ENCODE measurements at places on chromosomes 12 and 14.
A peak's percentile ranks its signal among the peaks of the same experiment; 100 is the strongest.

GRCh38 chr12:31407562-31407961 is 81.6 kb upstream of the SINHCAF start:
- no peak for DNase-seq

- no peak for DNase-seq
Observed at GRCh38 chr14:21791749-21792148, 118.1 kb upstream of the OR4E1 start.

- DNase-seq = peak; percentile 2
Observed at GRCh38 chr12:60834806-60835205, 1239.0 kb downstream of the SLC16A7 start.

GRCh38 chr12:27096420-27096819 is 14.0 kb upstream of the C12orf71 start:
- DNase-seq = no peak

GRCh38 chr12:127823801-127824200 is 443.2 kb upstream of the TMEM132C start:
- no peak for DNase-seq

- peak; percentile 2 for DNase-seq
Observed at GRCh38 chr12:104763168-104763805, 194.8 kb downstream of the SLC41A2 start.

DNA sequence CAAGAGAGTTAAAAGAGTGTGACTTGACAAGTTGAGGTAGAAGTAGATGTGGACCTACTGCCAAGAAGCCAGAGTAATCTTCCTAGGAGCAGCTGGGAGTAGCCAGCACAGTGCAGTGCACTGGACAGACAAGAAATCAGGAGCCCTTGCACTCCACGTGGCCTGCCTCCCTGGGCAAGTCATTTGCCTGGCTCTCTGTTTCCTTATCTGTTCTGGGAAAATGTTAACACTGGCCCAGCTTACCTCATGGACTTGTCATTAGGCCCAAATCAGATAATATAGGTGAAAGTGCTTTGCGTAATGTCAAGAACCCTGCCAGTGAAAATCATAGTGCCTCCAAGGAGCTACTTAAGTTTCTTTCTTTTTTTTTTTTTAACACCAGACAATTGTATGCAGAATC is 19.2 kb downstream of the SLC7A8 start:
- no peak for DNase-seq

GRCh38 chr14:59814988-59815387 is 55.6 kb downstream of the RTN1 start:
- no peak for DNase-seq

DNA sequence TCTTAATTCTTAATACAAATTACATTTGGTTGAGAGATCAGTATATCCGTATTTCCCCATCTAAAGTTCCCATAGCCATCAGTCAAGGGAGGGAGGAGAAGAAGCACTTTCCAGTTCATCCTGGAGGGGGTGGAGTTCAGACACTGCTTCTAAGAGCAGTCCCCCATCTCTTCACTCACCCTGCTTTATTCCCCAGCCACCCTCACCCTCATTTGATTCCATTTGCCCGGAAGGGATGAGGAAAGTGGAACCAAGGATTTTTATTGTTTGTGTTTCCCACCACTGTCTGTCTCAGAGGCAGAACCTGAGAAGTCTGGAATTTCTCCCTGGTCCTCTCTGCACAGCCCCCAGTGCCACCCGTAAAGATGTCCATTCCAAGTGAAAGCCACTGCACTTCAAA is 134.2 kb upstream of the HIF1A start:
- DNase-seq = no peak

GRCh38 chr14:64856529-64857445 is 22.9 kb downstream of the SPTB start:
- peak; percentile 22 for DNase-seq

GRCh38 chr12:93624595-93625294 is 52.3 kb downstream of the SOCS2 start:
- no peak for DNase-seq

GRCh38 chr14:59619061-59619460 is 42.4 kb upstream of the CCDC175 start:
- no peak for DNase-seq

GRCh38 chr12:6960593-6961277 is 9.6 kb downstream of the PTPN6 start:
- peak; percentile 76 for DNase-seq

DNA sequence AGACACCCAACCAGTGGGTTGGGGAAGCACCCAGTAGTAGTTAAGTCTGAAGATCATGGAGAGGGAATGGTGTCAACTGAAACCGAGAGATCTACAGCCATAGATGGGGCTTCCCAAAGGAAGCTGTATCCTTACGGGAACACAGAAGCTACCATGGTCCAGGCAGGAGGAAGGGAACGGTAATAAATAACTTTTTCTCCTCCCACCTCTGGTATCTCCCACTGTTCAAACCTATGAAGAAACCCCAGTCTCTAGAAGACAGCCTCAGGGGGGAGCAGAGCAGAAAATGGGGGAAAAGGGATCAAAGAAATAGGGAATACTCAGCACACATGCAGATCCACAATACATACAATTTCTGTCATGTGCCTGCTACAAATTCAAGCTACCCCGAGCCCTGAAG is 33.4 kb downstream of the ZNF605 start:
- no peak for DNase-seq

- no peak for DNase-seq
Observed at GRCh38 chr12:5466521-5466960, 34.6 kb downstream of the NTF3 start.

- no peak for DNase-seq
Observed at GRCh38 chr14:94042433-94043091, 16.4 kb downstream of the OTUB2 start.

GRCh38 chr14:64970776-64971477 is 1.2 kb downstream of the RAB15 start:
- peak; percentile 60 for DNase-seq

DNA sequence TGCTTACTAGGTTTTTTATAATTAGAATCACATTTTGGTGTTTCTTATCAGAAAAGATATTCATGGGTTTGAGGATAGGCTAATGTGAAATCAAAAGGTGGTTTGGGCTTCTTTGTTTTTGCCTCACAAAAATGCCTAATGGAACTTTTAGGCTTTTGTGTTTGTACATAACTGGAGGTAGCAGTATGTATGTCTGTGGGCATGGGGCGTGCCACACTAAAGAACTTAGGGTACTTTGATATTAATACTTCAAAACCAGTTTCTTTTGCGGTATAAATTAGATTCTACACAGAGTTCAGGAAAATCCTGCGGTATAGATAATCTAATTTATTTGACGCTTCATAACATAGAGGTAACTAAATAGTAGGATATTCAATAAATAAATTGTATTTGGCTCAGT is 1.9 kb downstream of the ETV6 start:
- DNase-seq = no peak

GRCh38 chr12:31331242-31331641 is 5.3 kb upstream of the SINHCAF start:
- no peak for DNase-seq

GRCh38 chr14:68361231-68361630 is 431.6 kb downstream of the ZFP36L1 start:
- no peak for DNase-seq

- peak; percentile 10 for DNase-seq
Observed at GRCh38 chr14:93708311-93708734, 80.0 kb downstream of the PRIMA1 start.

- peak; percentile 54 for DNase-seq
Observed at GRCh38 chr12:122836027-122836921, 1.0 kb downstream of the HIP1R start.

- no peak for DNase-seq
Observed at GRCh38 chr12:121767525-121768016, 25.9 kb downstream of the RHOF start.

GRCh38 chr14:41606282-41606531 is 469 bp upstream of the LRFN5 start:
- no peak for DNase-seq

- no peak for DNase-seq
Observed at GRCh38 chr12:123962513-123962912, 10.1 kb downstream of the CCDC92 start.

DNA sequence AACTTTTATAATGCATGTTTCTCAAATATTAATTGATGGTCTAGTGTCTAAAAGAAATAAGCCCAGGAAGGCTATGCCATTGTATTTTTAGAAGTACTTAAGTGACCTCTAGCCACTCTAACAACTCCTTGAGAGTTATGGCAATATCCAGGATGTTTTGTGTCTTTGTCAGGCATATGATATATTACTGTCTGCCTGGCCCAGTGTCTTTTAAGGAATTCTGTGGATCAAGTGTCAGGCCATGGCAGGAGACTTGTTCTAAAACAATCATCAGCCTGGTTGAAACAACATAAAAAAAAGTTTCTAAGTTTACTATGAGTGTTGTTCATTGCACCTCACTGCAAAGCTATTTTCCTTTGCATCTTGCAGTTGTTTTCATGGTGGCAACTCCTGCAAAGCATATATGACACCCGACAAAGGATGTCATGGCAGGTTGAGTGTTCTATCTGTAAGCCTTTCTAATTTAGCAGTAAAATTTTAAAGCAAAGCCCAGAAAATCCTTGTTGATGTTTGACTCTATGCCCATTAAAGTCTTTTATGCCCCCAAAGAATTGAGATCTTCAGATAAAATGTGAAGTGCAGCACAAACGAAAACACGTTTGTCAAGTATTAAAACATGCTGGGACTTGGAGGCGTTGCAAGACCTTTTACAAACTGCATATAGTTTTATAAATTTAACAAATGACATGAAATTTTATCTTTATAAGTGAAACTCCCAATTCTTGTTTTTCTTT is 89.5 kb upstream of the SLC38A2 start:
- DNase-seq = no peak

DNA sequence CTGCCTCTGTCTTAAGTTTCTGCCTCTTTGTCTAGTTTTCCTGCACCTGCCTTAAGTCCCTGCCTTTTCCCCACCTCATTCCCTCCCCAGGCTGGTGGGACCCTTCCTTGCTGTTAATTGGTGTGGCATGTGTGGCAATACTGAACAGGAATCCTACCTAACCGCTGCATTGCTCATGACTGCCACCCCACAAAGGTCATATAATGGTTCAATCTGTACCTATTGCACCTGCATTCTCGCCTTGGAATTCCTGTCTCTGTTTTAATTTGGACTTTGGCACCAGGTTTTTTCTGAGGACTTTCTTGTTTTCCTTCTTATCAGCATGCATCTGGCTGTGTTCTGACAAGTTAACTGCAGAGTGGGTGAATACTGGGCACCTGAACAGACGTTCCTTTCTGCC is 966.2 kb upstream of the TMEM132C start:
- DNase-seq = no peak

GRCh38 chr14:87351007-87351406 is 642.0 kb downstream of the GALC start:
- peak; percentile 2 for DNase-seq

- no peak for DNase-seq
Observed at GRCh38 chr12:104602896-104603295, 146.1 kb downstream of the CHST11 start.

DNA sequence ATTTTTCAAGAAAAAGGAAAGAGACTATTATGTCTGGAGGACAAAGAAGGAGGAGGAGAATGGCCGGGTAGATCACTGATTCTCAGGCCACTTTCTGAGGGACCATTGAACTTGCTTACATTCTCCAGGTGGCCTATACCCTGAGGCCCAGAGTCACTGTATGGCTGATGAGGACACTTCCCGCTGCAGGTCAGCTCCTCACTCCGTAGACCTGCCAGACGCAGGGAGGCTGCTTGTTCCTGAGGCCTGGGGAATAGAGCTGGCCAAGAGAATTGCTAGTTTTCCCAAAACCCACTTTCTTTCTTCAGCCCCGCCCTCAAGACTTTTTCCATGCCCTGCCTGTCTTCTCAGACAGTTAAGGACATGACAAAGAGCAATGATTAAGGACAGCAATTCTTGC is 510.5 kb upstream of the TBX3 start:
- no peak for DNase-seq

- DNase-seq = no peak
Observed at GRCh38 chr12:92107094-92107493, 38.6 kb downstream of the BTG1 start.

DNA sequence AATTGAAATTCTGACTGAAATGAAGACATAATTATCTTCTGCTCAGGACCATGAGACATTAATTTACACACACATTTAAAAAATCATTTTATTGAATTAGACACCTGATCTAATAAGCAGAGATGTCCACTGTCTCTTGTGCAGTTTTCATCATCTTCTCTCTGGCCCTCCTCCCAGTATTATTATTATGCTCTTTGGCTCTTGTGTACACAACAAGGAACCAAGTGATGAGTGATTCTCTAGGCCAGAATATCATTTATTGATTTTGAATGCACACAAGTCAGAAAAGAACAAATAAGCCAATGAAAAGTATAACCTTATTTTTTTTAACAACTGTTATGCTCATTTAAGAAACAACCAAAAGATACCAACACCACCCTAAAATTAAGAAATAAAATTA is 244.7 kb upstream of the KRR1 start:
- no peak for DNase-seq

- DNase-seq = no peak
Observed at GRCh38 chr12:121789800-121790728, 3.4 kb downstream of the RHOF start.

GRCh38 chr12:55470088-55470829 is at the start of gene OR6C70:
Gene OR6C70, minus strand, starts transcription at chr12:55470138. Its CDS starts 0 bp downstream, at chr12:55470138.
- DNase-seq = no peak

- peak; percentile 58 for DNase-seq
Observed at GRCh38 chr14:92596331-92596907, 82.8 kb downstream of the RIN3 start.

DNA sequence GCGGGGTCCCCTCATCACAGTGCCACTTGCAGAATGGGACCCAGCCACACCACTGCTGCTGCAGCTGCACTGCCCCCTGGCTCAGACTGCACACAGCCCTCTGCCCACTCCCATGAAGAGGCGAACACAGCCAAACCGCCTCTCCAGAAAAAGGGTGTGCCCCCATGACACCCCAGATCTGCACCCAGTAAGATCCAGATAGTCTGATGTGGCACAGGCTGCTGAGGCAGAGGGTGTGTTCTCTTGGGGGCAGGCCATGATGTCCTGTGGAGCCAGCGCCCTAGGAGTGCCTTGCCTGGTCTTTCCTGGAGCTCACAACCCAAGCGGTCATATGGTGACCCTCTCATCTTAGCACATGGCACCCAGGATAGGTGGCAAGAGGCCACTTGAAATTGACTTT is 44.4 kb downstream of the SLC8B1 start:
- DNase-seq = no peak
